T-helper 1 cell (primary cell): ENCODE measurements at places on chromosomes 16 and 17.

GRCh38 chr17:53134548-53134947 is 688.2 kb upstream of the KIF2B start:
- DNase-seq: no peak

GRCh38 chr16:72945611-72946010 is 102.3 kb downstream of the ZFHX3 start:
- no peak for DNase-seq

DNA sequence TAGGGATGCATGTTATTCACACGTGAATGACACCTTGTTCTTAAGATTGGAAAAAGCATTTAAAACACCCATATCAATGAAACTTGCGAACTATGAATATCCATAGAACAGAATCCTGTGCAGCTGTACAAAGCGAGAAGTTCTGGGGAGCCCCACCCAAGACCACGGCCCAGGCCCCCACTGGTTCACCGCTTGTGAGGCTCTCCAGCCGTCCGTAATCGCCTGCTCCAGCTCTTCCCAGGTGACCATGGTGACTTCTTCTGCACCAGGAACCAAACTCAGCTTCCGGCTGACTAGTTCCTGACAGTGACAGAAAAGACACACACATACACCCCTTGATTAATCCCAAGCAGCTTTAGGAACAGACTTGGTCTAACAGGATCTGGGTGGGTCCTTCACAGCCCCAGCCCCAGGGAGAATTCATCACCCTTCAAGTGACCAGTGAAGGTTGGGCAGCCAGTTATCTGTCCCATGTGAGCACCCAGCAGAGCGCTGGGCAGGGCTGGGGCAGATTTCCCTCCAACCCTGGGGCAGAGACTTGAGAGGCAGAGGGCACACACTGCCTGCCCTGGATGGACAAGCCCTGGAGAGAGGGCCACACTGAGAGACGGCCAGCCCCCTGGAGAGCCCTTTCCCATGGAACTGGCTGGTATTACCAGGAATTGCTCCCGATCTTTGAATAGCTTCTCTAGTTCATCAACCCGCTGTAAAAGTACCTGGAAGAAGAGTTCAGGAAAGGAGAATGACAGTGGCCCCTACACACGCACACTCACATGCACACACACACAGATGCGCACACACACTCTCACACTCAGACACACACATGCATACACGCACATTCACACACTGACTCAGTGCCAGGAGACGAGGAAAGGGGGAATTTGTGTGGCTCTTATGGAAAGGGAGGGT is 3.6 kb downstream of the QRICH2 start:
- DNase-seq: no peak

DNA sequence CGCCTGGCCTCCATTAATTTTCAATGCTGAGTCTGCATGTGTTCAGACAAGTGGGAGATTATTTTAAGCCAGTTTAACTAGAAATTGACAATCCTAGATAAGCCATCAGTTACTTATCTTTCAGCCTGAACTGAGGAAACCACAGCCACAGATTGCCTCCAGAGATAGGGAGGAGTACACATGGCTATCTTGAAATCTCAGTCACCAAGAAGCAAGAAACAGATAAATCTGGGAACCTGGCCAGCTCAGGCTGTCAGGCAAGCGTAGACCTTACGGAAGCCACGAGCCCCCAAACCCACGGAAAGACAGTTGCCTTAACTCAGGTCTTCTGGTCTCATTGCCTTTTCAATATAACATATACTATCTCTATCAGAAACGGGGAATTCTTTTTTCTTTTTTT is 2.0 kb upstream of the GLG1 start:
- peak; percentile 32 for DNase-seq

DNA sequence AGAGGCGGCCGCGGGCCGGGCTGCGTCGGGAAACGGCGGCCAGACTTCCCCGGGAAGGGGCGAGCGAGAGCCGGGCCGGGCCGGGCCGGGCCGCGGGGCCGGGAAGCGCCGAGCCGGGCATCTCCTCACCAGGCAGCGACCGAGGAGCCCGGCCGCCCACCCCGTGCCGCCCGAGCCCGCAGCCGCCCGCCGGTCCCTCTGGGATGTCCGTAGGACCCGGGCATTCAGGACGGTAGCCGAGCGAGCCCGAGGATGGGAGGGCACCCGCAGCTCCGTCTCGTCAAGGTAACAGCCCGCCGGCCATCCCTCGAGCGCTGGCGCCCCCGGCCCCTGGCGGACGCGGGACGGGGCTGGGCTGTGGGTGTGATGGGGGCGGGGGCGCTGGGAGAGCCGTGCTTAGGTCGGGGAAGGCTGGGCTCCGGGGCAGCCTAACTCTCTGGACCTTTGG is at the start of gene CRHR1:
Gene CRHR1 (plus strand): TSS at position 28 of the 448 bp plus-strand sequence. CDS start 225 bp downstream, at position 253.
- DNase-seq: no peak

DNA sequence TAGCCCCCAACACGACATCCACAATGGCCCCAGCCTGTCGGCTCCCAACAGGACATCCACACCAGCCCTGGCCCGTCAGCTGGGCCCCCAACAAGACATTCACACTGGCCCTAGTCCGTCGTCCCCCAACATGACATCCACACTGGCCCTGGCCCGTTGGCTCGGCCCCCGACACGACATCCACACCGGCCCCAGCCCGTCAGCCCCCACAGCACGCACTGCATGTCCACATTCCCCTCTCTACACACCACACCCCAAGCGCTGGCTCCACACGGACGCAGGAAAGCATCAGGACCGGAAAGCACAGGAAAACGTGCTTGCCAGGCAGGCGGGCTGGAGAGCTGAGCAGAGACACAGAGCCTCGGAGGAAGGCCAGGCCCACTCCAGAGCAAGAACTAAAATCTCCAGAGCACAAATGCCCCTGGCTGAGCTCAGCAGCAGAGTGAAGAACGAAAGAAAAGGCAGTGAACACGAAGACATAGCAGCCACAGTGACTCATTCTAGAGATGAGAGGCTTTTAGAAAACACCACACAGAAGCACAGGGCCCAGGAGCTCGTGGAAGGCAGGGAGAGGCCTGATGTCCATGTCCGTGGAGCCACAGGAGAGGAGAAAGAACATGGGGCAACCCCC is 50.6 kb downstream of the LMF1 start:
- no peak for DNase-seq

GRCh38 chr17:29495011-29495410 is 71.8 kb downstream of the ABHD15 start:
- DNase-seq: no peak

DNA sequence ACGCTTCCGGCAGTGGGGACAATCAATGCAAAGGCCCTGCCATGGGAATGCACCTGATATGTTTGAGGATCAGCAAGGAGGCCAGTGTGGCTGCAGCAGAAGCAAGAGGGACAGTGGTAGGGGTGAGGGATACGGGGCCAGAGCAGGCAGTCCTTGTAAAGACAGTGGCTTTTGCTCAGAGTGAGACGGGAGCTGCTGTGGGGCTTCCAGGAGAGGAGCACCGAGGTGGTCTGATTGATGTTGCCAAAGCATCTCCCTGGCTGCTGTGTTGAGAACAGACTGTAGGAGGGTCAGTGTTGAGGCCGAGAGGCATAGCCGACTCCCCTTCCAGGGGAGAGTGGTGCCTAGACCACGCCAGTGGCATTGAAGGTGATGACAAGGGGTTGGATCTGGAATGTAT is 11.4 kb upstream of the SPNS2 start:
- no peak for DNase-seq
